H1 (cell line): ENCODE measurements at places on chromosomes 4 and X. TPM values are rescaled to one million over a fixed set of nuclear protein-coding genes. Genes with fewer than 3 reads are reported as not detected.

SPANXN2 gene
- not detected in 2 replicates for polyA plus RNA-seq

CYSLTR1 gene
- 0.09 TPM in 1 of 2 replicates, not detected in the other for polyA plus RNA-seq

STARD8 gene
- polyA plus RNA-seq: 1.8 and 2.8 TPM in 2 replicates

SLC26A1 gene
- 0.11 and 0.14 TPM in 2 replicates for polyA plus RNA-seq

ENPP6 gene
- polyA plus RNA-seq: 0.08 and 0.11 TPM in 2 replicates

MTMR8 gene
- 0.77 and 1.3 TPM in 2 replicates for polyA plus RNA-seq
